ENCODE measurements at places on chromosomes 4 and X.

- no peak for DNase-seq
Observed at GRCh38 chrX:13153796-13154195, 109.4 kb upstream of the FAM9C start.

DNA sequence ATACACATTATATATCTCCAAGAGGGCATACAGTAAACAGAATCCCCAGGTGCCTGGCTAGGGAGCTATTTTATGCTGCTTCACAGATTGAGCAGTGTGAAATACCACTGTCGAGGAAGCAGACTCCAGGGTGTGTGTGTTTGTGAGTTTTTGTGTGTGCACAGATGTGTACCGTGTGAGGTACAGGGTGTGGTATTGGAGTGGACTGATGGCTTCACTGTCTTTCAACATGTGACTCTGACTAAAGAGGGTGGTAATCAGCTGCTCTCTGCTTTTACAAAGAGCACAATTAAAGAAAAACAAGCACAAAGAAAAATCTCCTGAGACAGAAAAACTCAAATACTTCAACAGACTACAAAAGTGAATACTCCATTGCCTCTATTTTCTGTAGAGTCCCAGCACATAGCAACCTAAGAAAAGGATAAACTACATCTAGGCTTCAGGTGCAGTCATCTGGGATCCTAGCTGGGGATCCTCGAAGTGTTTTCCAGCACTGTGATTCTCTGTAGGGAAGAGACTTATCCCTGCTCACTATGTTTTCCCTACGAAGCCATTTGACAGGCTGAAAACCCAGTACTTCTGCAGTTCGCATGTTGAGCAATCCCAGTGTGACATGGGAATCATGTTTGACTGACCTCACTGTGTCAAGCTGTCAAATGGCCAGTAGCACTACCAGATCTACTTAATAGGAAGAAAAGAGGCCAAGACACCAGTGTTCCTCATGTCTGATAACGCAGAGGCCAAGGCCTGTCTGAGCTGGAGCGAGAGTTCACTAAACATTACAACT, 100.3 kb downstream of the CDS1 start:
- no peak for DNase-seq

- DNase-seq, result no peak
Observed at GRCh38 chrX:27336466-27337091, 126.6 kb downstream of the PPP4R3C start.

- no peak for DNase-seq
Observed at GRCh38 chrX:65610481-65610880, 57.0 kb upstream of the MSN start.

DNA sequence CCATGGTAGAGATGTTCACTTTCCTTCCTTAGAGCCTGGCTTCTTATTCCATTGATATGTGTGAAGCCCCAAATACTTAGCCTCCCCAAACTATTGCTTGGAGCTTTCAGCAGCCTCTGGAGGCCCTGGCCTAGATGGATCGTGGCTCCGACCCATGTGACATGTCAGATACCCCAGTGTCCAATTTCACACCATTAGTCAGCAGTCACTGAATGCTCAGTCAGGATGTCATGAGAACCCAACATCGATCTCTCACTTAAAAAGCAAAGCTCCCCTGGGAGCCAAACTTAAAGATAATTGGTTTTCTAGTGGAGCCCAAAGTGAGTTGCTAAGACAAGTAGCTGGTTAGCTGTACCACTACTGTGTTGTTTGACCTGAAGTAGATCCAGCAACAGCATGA, 41.6 kb upstream of the IGSF1 start:
- DNase-seq, result no peak

- DNase-seq, result no peak
Observed at GRCh38 chrX:23554304-23554703, 113.0 kb upstream of the PRDX4 start.

- DNase-seq, result no peak
Observed at GRCh38 chrX:103405009-103405333, 28.6 kb downstream of the BEX3 start.

DNA sequence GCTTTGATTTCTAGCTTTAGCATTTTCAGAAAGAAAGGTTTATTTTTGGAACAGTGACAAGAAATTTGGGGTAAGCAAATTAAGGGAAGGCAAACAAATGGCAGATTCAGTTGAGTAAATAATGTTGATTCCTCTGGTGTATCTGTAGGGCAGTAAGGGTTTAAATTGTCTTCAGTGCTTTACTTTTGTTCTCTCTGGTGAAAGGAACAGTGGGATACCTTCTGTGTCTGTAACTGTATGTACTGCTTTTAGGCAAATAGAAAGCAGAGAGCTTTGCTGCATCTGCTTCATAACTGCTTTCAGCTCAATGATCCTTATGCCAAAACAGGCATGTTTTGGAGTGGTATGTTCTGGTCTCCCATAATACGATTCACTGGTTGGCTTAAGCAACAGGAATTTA, 932.1 kb upstream of the SLIT2 start:
- no peak for DNase-seq

- no peak for DNase-seq
Observed at GRCh38 chrX:154804957-154805695, at the start of gene MPP1. TSS of gene MPP1 (minus strand) at chrX:154805485. CDS start at chrX:154805373, 112 bp downstream.

DNA sequence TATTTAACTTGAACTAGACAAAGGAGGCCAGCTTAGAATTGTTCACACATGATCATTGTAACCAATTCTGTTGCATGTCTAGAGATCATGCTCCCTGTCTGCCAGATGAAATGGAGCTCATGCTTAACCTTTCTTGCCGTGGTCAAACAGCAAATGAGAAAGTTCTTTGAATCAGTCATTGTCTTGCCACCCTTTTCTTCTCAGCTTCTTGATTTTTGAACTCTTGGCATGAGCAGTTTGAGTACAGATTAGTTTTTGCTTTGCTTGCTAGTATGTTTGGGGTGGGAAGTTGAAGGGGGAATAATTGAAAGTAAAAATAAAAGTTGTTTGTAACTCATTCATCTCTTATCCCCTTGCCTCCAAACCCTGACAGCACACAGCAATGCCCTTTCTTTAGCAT, 4.7 kb downstream of the MTM1 start:
- no peak for DNase-seq

GRCh38 chr4:140706665-140707064, 49.5 kb downstream of the TBC1D9 start:
- no peak for DNase-seq

DNA sequence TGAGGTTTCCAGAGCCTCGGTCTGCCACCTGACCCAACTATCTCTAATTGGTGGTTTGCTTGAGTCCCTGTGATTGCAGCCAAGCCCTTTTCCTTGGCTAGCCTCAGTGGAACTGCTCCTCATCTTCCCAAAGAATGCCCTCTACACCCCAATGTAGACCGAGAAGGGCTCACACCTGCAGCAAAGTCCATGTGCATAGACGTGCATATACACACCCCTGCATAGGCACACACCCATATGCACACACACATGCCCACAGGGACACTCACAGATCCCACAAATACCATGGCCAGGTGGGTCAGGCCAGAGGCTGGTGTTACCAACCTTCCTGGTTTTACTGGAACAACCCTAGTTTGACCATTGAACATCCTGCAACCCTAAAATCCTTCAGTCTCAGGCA, 332 bp downstream of the AWAT2 start:
- no peak for DNase-seq

GRCh38 chr4:57401586-57401985, 291.4 kb upstream of the IGFBP7 start:
- DNase-seq, result no peak

GRCh38 chr4:42151568-42152506, 618 bp downstream of the BEND4 start:
- DNase-seq, result no peak

GRCh38 chrX:66731398-66731797, 92.5 kb upstream of the EDA2R start:
- no peak for DNase-seq

- no peak for DNase-seq
Observed at GRCh38 chrX:77293331-77293995, 153.7 kb upstream of the FGF16 start.

DNA sequence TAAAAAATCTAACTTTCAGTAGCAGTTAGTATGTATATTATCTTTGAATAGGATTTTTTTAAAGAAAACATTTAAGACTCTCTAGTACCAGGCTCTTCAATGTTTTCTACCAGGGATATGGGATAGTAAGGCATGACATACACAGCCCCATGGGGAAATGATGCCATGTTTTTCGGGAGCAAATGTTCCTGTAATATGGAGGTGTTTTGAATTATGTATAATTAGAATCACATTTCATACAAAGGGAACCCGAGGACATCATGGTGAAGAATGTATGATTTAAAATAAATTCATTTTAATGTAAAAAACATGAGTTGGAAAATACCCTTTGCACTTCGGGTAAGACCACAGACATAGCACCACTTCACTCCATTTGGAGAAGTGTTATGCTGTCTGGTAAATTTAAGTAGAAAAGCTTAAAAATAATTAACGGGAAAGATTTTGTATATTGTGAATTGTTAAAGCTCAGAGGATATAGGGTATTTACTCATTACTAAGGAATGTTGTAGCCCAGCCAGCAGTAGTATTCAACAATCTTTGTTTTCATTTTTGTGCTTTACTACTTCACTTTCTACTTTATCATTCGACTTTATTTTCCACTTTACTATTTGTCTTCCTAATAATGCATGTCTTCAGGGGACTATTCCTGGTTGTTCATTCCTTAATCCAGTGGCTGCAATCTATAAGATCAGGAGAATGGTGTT, 2050.7 kb downstream of the ARAP2 start:
- DNase-seq, result no peak

DNA sequence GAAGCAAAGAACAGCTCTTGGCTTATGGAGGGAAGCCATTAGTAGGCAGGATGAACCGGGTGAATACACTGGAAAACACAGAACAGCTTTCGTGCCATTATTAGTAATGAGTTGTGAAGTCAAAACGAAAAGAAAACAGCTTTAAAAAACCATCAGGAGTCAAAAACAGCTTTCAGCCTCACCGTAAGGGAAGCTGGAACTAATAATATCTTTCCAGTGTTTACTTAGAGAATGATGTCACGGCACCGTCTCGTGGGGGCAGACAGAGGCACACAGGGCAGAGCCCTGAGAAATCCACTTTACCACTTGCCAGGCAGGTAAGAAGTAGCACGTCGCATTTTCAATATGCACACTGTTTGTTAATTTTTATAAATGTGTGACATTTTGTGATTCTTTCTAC, 37.9 kb upstream of the HMX1 start:
- no peak for DNase-seq

DNA sequence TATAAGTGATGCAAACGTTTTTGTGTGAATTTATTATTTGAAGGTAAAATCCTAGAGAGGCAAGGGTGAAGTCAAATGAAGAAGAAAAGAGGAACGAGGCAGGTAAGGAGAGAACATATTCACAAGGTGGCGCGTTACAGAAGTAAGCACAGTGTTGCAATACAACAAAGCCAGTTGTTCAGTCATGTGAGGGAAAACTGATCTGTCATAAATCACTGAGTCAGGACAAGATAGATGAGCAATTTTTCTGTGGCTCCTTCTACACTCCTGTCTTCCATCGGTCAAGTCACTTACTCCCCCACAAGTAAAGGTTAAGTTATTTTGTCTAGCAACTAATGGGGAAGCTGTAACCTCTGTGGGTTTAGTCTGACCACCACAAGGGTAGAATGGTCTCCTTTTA, 203.0 kb upstream of the GK2 start:
- DNase-seq, result no peak
